Activated CD4-positive, alpha-beta T cell treated with anti-CD3 and anti-CD28 coated beads, Interleukin-2, amount 10 ng/mL, durations not matched to agents 24 days and 14 days (primary cell): ENCODE measurements at places on chromosomes 6 and 20. TPM values are rescaled to one million over a fixed set of nuclear protein-coding genes. Genes with fewer than 3 reads are reported as not detected.

LY6G5C gene
- total RNA-seq: 4.1 and 4.9 TPM in 2 replicates

IMPG1 gene
- not detected in 2 replicates for total RNA-seq

SOX4 gene
- total RNA-seq: 0.79 and 0.95 TPM in 2 replicates

- H3K4me3 ChIP-seq: no peak overlapping the region
- no peaks in the 10 kb centered on the region for H3K27me3 ChIP-seq
- H3K4me1 ChIP-seq: no peaks in the 10 kb centered on the region
- H3K36me3 ChIP-seq: no peaks in the 10 kb centered on the region
- no peak overlapping the region for H3K27ac ChIP-seq
These were observed 309.1 kb downstream of the LMBRD1 start for GRCh38 chr6:69487688-69488087.

DNA sequence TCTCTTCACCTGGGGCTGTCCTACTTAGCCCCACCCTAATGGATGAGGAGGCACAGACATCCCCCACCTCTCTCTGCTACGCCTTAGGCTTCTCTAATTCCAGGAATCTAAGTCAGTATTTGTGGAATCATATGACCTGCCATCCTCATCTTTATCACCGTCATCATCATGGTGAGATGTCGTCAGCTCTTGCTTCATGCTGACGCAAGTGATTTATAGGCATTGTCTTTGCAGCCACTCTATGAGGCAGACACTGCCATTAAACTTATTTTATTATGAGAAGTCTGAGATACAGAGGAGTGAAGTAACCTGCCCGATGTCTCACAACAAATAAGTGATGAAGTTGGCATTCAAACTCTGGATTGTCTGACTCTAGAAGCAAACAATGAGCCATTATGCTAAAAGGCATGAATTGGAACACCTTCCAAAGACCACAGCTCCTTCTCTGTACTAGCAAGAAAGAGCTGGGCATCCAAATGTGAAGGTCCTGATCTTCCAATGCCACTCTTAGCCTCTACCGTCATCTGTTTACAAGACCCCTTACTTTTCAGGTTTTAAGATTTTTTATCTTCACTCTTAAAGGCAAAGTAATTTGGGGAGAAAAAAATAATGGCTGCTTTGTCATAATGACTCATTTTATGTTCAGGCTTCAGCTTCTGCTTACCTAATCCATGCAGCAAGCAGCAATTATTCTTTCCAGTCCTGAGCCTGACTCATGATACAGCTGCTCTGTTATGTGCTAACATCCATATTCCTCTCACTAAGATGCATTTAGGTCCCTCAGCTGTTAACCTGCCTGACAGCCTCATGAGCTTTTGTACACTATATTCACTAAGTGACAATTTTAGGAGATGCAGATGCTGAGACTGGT lies 113.7 kb upstream of the BCLAF1 start:
- no peaks in the 10 kb centered on the region for H3K4me1 ChIP-seq
- H3K27me3 ChIP-seq: peaks cover 13% of the 10 kb centered on the region
- no peak overlapping the region for H3K4me3 ChIP-seq
- DNase-seq: no peak
- no peaks in the 10 kb centered on the region for H3K36me3 ChIP-seq

DNA sequence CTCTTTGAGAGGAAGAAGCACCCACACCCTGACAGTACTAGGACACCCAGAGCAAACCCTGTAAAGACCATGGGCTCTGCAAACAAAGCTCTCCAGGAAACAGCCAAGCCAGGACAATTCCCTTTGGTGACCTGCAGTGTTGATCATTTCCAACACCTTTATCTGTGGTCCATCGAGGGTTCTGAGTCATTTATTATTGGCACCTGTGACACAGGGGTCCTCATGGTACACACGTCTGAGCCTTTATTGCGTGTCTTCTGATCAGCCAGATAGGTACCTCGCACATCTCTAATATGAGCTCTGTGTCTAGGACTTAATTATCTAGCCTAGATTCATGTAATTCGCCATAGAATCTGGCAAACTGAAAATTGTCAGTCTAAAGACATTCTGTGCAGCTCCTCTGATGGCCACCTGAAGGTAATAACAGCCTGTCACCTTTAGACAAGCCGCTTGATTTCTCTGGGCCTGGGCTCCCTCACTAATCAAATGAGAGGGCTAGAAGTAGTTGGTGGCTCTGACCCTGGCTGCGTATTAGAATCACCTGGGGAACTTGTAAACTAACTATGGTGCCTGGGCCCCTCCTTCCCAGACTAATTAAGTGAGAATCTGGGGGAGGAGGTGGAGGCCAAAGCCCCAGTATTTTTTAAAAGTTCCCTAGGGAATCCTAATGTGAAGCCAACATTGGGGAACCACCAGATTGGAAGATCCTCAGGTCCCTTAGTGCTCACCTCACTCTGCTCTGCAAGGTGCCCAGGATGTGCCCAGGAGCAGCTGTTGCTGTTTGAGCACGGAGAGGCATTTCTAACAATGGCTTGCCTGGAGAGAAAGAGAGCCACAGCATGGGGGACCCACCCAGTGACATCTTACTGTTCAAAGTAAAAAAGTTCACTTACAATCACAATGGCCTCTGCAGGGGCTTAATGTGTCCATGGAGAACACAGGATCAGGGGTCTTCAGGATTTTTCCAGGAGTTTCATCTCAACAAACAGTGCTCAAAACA lies 122.0 kb upstream of the ARID1B start:
- no peak for DNase-seq
- H3K4me3 ChIP-seq: no peak overlapping the region
- peaks cover 11% of the 10 kb centered on the region for H3K4me1 ChIP-seq
- H3K27ac ChIP-seq: no peak overlapping the region

DNA sequence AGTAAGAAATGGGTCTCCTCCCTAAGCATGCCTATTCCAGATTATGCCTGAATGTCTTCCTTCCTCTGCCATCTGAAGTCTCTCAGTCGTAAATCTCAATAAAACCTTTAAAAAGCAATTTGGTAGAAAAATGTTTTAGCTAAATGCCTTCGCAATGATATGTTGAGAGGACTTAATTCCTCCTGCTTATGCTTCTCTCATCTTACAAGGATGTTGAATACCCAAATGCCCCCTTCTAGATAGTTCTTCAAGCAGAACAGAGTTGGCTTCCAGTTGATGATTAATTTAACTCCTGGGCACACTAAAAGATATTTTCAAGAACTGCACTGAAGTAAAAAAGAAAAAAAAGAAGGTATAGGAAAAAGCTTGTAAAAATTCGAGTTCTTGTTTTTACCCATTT lies 275.0 kb upstream of the SPTLC3 start:
- H3K27ac ChIP-seq: no peak overlapping the region
- no peak overlapping the region for H3K4me3 ChIP-seq
- no peaks in the 10 kb centered on the region for H3K36me3 ChIP-seq
- no peaks in the 10 kb centered on the region for H3K4me1 ChIP-seq

- peaks cover 19% of the 10 kb centered on the region for H3K4me1 ChIP-seq
- H3K36me3 ChIP-seq: no peaks in the 10 kb centered on the region
- H3K27me3 ChIP-seq: peaks cover 12% of the 10 kb centered on the region
- H3K27ac ChIP-seq: peak within 1 kb of the TSS; percentile 17
These were observed at the start of gene HLA-DRB1 for GRCh38 chr6:32589596-32590449. HLA-DRB1 (minus strand) TSS chr6:32589848; CDS start chr6:32589742, 106 bp downstream.

GRCh38 chr6:128993166-128993565 lies 110.2 kb downstream of the LAMA2 start:
- no peaks in the 10 kb centered on the region for H3K4me1 ChIP-seq
- no peak for DNase-seq
- no peaks in the 10 kb centered on the region for H3K36me3 ChIP-seq
- H3K27ac ChIP-seq: no peak overlapping the region

- no peak overlapping the region for H3K27ac ChIP-seq
- H3K36me3 ChIP-seq: no peaks in the 10 kb centered on the region
- DNase-seq: no peak
- H3K27me3 ChIP-seq: peaks cover 29% of the 10 kb centered on the region
- H3K4me3 ChIP-seq: no peak overlapping the region
These were observed 2.7 kb upstream of the LAMA5 start for GRCh38 chr20:62369815-62370114.

DNA sequence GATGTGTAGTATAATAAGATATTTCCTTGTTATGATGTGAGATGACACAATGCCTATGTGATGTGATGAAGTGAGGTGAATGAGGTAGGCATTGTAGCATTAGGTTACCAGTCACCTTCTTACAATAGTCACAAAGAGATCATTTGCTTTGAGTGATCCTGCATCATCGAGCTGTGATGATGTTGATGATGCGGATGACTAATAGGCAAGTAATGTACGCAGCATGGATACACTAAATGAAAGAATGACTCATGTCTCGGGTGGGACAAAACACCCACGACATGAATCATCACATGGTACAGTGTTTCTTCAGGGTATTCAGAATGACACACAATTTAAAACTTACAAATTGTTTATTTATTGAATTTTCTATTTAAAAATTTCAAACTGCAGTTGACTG lies 806.3 kb upstream of the GJE1 start:
- H3K36me3 ChIP-seq: no peaks in the 10 kb centered on the region
- DNase-seq: peak; percentile 71
- no peak overlapping the region for H3K4me3 ChIP-seq

COL21A1 gene
- not detected in 2 replicates for total RNA-seq

HCRTR2 gene
- total RNA-seq: not detected in 2 replicates

CAGE1 gene
- total RNA-seq: 0.16 and 0.31 TPM in 2 replicates

DNA sequence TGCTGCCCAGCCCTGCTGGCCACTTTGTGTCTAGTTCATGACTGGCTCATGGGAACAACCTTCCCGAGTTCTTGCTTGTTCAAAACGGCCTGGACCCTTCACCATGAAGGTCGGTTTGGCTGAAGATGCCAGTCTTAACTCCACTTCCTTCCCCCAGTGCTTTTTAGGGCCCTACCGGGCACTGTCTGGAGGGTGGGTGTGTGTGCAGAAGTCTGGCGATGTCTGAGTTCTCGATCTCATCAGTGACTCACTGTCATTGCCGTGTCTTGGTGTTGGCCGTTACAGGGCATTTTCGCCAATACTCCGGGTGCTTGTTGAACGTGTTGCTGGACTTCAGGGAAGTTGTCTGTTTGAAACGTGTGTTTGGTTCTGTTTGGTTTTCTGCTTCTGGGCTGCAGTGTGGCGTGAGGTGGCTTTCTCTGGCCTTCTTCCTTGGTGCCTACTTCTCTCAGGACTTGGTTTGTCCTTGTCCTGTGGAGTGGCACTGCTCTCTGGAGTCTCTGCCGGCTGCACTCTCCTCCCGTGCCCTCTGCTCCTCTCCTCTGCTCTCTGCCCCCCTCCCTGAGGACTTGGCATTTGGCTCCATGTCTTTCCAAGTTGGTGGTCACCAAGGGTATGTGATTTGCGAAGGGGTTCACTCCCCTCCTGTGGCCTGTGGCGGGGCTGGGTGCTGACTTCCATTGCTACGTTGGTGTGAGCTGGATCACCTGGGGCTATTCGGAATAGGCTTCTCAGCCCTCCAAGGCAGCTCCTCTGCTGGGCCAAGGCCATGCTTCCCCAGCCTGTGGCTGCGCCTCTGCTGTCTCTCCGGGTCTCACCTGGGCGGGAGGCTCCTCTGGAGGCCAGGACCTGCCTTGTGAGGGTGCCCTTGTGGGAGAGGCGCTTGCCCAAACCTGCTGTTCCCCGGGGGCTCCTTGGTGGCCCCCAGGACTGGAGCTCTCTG lies 38.2 kb downstream of the PYGB start:
- no peaks in the 10 kb centered on the region for H3K27me3 ChIP-seq
- DNase-seq: no peak
- H3K27ac ChIP-seq: no peak overlapping the region
- H3K4me1 ChIP-seq: no peaks in the 10 kb centered on the region
- peaks cover 28% of the 10 kb centered on the region for H3K36me3 ChIP-seq

KIF13A gene
- not detected in 2 replicates for total RNA-seq

GRCh38 chr6:11126876-11127275 lies 15.4 kb upstream of the ERVFRD-1 start:
- no peak overlapping the region for H3K4me3 ChIP-seq
- H3K27ac ChIP-seq: no peak overlapping the region
- no peaks in the 10 kb centered on the region for H3K27me3 ChIP-seq
- H3K4me1 ChIP-seq: peaks cover 16% of the 10 kb centered on the region
- no peak for DNase-seq
- H3K36me3 ChIP-seq: peaks cover 9% of the 10 kb centered on the region

CBLN4 gene
- total RNA-seq: not detected in 2 replicates

ANKRD6 gene
- 2.4 and 2.8 TPM in 2 replicates for total RNA-seq

GRCh38 chr6:111681860-111682259 lies 76.2 kb upstream of the TRAF3IP2 start:
- H3K27me3 ChIP-seq: no peaks in the 10 kb centered on the region
- H3K4me1 ChIP-seq: peaks cover 25% of the 10 kb centered on the region
- no peak overlapping the region for H3K27ac ChIP-seq
- no peak for DNase-seq

GRCh38 chr6:90079560-90080490 lies 185.6 kb downstream of the GJA10 start:
- H3K36me3 ChIP-seq: peaks cover 52% of the 10 kb centered on the region
- DNase-seq: peak; percentile 77
- H3K27ac ChIP-seq: peak overlapping the region; percentile 94

GRCh38 chr6:158031381-158032353 lies 50.0 kb downstream of the SYNJ2 start:
- H3K27ac ChIP-seq: peak overlapping the region; percentile 70
- H3K27me3 ChIP-seq: no peaks in the 10 kb centered on the region
- peaks cover 41% of the 10 kb centered on the region for H3K36me3 ChIP-seq
- H3K4me3 ChIP-seq: no peak overlapping the region

GRCh38 chr6:157859775-157860504 lies 36.9 kb downstream of the SNX9 start:
- H3K27ac ChIP-seq: peak overlapping the region; percentile 19
- no peak for DNase-seq
- peaks cover 44% of the 10 kb centered on the region for H3K4me1 ChIP-seq
- peaks cover 33% of the 10 kb centered on the region for H3K27me3 ChIP-seq
- no peak overlapping the region for H3K4me3 ChIP-seq
- H3K36me3 ChIP-seq: peaks cover 22% of the 10 kb centered on the region

DNA sequence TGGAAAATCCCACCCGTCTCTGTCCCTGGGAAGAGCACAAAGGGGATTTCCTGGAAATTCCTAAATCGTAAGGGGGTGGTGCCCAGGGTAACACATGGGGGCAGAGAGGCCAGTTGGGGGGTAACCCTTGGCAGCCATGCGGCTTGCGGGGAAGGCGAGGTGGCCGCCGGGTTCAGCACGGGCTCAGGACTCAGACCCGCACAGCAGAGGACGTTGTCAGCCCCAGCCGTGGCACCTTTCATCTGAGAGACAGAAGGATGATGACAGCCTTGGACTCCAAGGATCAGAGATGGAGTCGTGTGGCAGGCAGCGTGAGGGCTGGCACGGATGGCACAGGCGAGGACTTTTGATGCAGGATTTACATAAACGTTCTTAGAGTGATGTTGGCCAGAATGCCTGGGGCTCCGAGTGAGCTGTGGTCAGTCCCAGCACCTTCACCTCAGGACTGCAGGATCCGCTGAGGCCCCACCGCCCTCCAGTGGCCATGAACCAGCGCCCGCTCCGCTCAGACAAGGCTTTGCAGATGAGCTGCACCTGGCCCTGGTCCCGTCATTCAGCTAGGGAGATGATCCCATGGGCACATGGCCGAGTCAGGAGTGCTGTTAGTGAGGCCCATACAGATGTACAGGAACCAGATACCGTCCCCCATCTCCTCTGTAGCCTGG lies 190.3 kb downstream of the TAF4 start:
- no peaks in the 10 kb centered on the region for H3K27me3 ChIP-seq
- H3K4me1 ChIP-seq: no peaks in the 10 kb centered on the region
- DNase-seq: no peak
- H3K27ac ChIP-seq: no peak overlapping the region
- H3K36me3 ChIP-seq: no peaks in the 10 kb centered on the region

GRCh38 chr6:89204096-89204495 lies 13.1 kb downstream of the GABRR1 start:
- H3K4me3 ChIP-seq: no peak overlapping the region
- no peak overlapping the region for H3K27ac ChIP-seq
- no peaks in the 10 kb centered on the region for H3K36me3 ChIP-seq
- DNase-seq: no peak

KPNA5 gene
- 7.2 and 7.7 TPM in 2 replicates for total RNA-seq

CST7 gene
- 115 and 117 TPM in 2 replicates for total RNA-seq

SMLR1 gene
- not detected in 2 replicates for total RNA-seq
